ENCODE measurements at places on chromosomes 2 and 18.

DNA sequence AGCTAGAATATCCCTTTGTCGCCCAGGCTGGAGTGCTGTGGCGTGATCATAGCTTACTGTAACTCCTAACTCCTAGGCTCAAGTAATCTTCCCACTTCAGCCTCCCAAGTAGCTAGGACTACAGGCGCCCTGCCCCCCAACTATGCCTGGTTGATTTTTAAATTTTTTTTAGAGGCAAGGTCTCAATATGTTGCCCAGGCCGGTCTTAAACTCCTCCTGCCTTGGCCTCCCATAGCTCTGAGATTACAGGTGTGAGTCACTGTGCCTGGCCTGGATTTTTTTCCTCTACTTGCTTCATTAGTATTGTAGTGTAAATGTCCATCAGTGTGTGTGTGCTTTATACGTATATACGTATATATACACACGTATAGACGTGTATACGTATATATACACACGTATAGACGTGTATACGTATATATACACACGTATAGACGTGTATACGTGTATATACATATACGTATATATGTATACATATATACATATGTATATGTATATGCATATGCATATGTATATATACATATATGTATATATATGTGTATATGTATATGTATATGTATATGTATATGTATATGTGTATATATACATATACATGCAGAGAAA lies 124.4 kb downstream of the DIS3L2 start:
- DNase-seq = no peak

- no peak for DNase-seq
Observed at GRCh38 chr2:147223553-147224060, 621.2 kb upstream of the ACVR2A start.

GRCh38 chr2:45982096-45982495 lies 315.1 kb upstream of the EPAS1 start:
- no peak for DNase-seq

DNA sequence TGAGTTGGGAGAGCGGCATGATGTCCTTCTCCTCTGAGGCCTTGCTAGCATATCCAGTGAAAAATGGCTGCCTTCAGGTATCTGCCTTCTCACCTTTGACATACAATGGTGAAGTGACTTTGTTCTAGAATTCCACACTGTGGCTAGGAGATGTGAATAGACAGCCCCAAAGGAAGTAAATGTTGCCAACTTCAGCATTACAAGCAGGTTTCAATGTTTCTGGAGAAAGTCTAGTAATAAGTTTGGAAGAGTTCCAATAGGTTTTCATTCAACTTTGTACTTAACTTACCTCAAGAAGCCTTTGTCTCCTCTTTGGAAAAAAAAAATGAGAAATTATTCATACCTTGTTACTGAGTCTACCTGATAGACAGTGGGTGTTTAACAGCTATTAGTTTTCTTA lies 421.3 kb upstream of the MMADHC start:
- DNase-seq = no peak

Measured in NCI-H1092 (cell line).